Stimulated activated CD4-positive, alpha-beta T cell treated with anti-CD3 and anti-CD28 coated beads, Interleukin-1b, Interleukin-23, amount 100 ng/mL, for 1 hour (primary cell): ENCODE measurements at places on chromosomes 5 and 9.

GRCh38 chr5:77103457-77103856 is 16.4 kb upstream of the ZBED3 start:
- no peak for DNase-seq

GRCh38 chr5:154758493-154758892 is 3.3 kb downstream of the LARP1 start:
- DNase-seq = no peak

- DNase-seq = no peak
Observed at GRCh38 chr5:153623751-153624450, 133.4 kb downstream of the GRIA1 start.

- DNase-seq = no peak
Observed at GRCh38 chr5:83256091-83256780, 178.9 kb downstream of the XRCC4 start.

DNA sequence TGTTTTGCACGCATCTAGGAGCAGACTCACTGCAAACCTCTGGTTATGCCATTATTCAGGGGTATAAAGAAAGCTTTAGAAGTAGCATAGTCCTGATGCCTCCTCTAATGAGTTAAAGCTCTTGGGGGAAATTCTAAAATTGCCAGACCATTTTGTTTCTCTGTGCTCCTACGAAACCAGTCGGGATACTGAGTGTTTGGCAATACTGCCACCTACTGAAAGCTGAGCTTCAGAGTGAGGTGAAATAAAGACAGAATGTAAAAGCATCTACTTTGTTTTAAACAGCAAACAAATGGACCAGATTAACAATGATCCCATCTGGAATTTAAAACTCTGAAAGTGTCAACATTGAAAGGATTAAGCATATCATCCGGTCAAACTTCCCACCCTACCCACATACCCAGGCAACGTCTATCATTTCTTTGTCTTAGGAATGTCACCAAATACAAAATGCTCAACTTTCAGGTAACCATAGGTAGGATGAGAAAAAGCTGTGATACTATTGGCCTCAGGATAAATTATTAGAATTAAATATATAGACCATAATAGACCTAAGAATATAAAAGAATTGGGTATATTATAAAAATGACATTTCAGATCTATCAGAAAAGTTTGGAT is 77.8 kb upstream of the SHISAL2B start:
- DNase-seq = no peak

DNA sequence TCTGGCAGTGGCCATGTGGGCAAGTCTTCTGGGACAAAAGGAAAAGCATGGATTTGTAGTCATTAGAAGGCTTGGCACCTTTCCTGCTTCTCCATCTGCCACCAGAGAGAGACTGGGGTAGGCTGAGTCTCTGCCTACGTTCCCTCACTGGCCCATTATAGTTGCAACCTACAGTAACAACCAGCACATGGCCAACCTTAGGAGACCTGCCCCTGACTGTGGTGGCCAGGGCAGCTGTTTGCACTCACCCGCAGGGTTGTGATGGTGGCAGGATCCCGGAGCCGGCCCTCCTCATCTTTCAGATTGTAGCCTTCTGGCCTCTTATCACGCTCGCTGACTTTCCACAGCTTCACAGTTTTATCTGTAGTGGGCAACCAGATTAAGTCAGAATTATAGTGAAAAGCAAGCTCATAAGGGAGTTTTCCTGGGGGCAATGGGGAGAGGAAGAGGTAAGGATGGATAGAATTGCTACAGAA is 174.9 kb upstream of the GPR151 start:
- no peak for DNase-seq

DNA sequence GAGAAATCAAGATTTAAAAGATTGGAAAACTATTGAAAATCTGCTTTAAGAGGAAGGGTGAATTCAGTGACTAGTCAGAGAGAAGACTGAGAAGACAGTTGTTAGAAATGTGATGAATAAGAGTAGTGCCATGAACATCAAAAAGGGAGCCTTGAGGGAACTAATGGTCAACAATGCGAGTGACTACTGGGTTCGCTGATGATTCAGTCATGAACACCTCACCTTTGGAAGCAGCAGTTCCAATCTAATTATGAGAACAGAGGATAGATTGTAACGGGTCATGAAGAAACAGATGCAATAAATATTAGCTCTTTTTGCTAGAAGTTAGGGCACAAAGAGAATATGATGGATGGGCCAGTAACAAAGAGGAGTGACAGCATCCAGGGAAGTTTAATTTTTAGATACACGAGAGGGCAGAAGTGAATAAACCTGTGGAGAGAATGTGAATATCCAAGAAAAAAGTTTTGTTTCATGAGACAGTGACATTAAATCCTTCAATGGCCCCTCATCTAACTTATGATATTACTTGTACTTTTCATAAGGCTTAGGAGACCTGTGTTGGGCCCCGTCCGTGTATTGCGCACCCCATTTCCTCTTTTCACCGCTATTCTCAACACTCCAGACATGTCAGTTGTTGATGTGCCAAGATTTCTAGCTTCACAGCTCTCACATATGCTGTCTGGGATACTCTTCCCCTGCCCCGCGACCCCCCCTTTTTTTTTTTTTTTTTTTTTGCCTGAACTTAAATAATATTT is 23.5 kb upstream of the IFNE start:
- DNase-seq = no peak

DNA sequence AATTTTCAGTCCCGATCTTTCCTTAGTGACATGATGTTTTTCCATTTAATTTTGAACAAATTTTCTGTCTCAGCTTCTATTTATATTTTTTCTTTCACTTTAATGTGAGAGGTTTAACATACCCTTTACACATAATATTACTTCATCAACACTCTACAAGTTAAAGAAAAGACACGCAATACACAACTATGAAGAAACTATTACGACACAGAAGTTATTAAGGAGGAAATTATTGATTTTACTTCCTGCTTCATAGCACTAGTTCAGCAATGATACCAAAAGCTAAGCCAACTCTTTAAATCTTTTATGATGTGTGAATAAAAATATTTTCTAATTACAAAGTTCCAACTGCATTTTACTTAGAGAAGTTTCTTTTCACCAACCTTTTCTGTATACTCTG is 432.3 kb upstream of the DAB2 start:
- no peak for DNase-seq

- no peak for DNase-seq
Observed at GRCh38 chr5:150294551-150295071, 5.0 kb upstream of the CAMK2A start.

GRCh38 chr5:80502800-80503199 is 14.9 kb downstream of the FAM151B start:
- no peak for DNase-seq

- no peak for DNase-seq
Observed at GRCh38 chr9:114000063-114000454, 78.0 kb downstream of the AMBP start.

DNA sequence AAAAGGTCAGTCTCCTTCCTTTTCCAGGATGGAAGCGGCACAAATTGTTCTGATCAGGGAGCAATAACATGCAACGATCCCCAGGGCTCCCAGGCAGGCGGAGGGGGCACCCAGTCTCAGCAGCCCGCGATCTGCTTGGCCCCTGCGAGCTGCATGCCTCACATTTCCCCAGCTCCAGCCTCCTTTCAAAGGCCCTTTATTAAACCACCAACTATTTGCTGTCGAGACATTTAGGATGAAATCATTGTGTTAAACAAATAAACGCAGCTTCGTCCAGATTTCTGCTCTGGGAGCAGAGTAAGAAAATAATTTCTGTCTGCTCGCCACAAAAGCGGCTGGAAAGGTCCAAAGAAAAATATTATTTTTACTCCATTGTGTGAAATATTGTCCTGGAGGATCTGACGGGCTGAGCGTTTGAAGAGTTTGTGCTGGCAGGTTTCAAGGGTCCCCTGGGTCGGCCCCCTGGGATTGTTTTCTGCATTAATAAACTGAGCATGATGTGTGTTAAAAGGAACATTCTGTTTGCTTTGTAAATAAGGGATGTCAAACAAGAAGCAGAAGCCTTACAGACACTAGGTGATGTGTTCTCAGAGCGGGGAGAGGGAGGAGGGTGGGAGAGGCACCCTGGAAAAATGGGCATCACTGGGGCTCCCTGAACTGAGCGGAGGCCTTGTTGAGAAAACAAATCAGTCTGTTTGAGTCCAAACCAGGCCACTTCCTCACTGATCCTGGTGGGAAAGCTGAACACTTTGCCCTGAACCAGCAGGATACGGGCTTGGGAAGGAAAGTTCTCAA is 110.1 kb downstream of the FOXD1 start:
- no peak for DNase-seq

- DNase-seq = no peak
Observed at GRCh38 chr9:137396227-137396626, 26.7 kb downstream of the EXD3 start.

DNA sequence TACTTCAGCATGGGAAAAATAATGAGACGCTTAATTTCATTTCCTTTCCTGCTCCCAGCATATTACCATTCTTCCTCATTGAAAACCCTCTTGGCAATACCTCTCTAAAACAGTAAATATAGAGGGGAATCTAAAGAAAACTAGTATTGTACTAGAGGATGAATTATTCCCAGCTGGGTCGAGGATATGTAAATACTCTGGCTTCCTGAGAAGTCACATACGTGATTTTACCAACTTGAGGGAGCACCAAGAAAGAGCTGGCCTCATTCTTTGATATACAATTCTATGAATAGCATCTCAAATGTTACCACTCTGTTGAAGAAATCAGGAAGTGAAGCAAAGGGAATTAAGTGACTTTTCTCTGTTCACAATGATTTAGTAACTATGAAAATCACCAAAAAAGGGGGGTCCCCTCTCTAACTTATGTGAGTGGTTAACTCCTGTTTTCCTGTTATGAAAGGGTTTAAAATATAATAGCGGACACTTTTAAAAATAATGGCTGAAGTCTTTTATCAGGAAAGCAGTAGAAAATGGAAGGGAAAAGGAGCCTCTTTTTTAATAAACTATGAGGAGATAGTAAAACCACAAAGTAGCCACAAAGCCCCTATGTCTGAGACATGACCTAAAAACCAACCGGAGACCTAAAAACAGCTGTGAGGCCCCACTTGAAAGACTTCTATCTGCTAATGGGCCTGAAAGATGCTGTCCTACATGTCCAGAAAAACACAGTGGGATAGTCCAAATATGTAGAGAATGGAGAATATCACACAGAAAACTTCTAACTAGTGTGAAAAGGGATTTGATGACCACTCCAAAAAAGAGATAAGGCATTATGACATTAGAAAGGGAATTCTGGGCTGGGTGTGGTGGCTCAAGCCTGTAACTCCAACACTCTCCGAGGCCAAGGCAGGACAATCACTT is 42.6 kb downstream of the LPAR1 start:
- no peak for DNase-seq

- no peak for DNase-seq
Observed at GRCh38 chr5:98564836-98565235, 208.6 kb upstream of the RGMB start.

DNA sequence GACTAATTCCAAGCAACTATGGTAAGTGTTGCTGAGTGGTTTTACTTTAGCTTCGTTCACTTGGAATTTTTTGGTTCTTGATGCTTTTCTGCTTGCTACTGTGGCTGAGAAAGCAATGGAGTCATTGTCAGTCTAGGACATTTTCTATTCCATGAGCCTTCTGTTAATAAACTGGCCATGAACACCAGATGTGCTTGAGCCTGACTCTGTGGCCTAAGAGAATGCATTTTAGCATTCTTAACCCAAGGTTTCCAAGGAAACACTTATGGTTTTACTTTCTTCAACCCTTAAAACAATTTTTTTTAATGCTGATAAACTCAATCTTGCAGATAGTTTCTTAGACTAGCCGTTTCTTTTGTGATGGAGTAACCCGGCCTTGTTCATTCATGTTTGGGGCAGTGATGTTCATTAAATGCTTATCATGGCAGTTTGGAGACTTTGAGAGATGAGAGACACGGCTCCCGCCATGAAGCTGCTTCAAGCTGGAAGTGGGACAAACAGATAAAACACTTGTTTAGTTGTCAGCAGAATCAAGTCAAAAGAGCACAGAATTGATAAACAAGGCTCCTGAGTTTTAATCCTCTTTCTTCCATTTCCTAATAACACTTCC is 42.4 kb downstream of the OSTF1 start:
- no peak for DNase-seq

- DNase-seq = no peak
Observed at GRCh38 chr9:15965246-15965745, 412.5 kb downstream of the CCDC171 start.

- DNase-seq = no peak
Observed at GRCh38 chr9:89743216-89743572, 138.4 kb downstream of the GADD45G start.

GRCh38 chr5:33381243-33381642 is 59.5 kb upstream of the TARS1 start:
- no peak for DNase-seq

DNA sequence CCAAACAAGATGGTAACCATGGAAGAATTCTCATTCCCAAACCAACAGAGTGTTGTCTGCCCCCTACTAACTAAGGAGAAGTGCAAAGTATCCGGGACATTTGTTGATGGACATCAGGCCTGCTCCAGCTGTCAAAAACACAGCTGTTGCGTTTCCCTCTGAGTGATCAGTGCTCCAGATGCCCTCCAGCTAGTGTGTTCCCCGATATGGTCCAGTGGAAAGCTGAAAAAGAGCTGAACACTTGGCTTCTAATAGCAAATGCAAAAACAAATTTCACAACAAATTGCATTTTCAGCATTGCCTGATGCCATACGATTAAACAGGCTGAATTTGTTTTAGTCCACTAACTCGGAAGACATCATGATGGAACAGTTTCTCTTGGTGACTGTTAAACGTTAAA is 1398.7 kb downstream of the PTPRD start:
- no peak for DNase-seq

GRCh38 chr5:149895416-149896345 is 48.9 kb downstream of the PDE6A start:
- DNase-seq = no peak

DNA sequence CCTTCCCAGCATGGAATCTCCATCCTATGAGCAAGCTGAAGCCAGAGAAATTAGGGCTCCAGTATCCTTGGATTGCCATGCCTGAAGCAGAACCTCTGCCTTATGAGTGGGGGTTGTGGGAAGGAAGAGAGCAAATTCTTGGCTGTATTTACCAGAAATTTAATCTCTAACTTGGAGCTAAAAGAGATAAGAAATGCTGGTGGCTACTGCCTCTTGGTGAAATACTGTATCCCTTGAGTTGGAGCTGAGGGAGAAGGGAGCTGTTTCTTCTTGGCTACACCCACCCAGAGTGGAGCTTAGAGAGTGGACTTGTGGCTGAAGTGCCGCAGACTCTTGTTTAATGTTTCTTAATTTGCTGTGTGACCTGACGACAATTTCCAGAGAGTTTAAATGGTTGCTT is 447.3 kb downstream of the ARHGEF28 start:
- no peak for DNase-seq

DNA sequence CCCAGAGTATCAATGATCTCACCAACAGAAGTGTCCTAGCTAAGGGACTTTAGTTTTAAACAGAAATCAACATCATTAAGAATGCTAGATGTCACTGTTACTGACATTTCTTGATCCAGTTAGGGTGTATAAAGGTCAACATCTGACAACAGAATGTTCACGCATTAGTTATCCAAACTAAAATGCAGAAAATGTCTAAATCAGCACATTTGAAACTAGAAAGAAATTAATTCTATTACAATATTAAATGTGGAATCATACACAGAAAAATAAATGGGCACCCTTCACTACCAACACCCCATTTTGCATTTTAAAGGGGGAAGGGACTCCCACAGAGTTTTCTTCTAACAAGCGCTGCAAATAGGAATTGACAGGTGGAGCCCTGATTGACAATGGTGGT is 24.5 kb downstream of the ELAVL2 start:
- no peak for DNase-seq
